ENCODE measurements at places on chromosomes 12 and 14.

GRCh38 chr14:94058128-94058673, 22.8 kb downstream of the DDX24 start:
- DNase-seq = no peak

- no peak for DNase-seq
These were observed 247.1 kb upstream of the TMTC1 start for GRCh38 chr12:30030693-30031374.

GRCh38 chr12:128387811-128388422, 120.9 kb downstream of the TMEM132C start:
- no peak for DNase-seq

GRCh38 chr14:95516554-95517181, at the start of gene SYNE3:
SYNE3 (minus strand) TSS chr14:95516650; CDS start chr14:95475821, 40,829 bp downstream.
- no peak for DNase-seq

DNA sequence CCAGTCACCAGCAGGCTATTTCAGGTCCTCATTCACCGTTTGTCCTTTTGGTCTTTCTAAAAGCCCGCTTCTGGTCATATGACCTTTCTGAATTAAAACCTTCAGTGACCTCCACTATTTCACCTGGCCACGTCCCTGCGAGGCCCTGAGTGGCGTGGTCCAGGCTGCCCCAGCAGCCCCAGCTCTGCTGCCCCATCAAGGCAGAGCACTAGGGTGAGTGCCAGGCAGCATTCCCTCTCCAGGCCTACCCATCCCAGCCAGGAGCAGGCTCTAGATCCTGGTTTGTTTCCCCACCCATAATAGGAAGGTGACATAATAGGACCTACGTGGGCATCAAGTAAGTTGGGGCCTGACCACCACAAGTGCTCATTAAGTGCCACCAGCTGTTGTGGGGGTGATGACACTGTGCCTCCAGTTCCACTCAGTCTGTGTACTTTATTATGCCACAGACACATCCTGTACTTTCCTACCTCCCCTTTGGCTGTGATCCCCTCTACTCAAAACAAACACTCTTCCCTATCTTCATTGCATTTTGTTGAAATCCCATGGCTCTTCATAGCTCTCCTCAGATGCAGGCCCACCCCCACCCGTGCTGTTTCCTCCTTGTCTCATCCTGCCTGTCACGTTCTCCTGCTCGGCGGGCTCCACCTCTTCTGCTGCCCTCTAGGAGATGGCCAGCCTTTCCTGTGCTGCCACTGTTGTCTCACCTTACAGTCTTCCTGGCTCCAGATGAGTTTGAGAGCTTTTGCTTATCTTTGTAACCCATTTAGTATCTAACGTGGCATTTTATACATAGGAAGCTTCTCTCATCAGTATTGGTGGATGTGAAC, 21.4 kb downstream of the CKB start:
- no peak for DNase-seq
